GF-D8 (cell line): ENCODE measurements at places on chromosomes 2 and 18.
A peak's percentile ranks its signal among the peaks of the same experiment; 100 is the strongest.

GRCh38 chr2:214740867-214741395, 68.6 kb downstream of the BARD1 start:
- no peak for DNase-seq

DNA sequence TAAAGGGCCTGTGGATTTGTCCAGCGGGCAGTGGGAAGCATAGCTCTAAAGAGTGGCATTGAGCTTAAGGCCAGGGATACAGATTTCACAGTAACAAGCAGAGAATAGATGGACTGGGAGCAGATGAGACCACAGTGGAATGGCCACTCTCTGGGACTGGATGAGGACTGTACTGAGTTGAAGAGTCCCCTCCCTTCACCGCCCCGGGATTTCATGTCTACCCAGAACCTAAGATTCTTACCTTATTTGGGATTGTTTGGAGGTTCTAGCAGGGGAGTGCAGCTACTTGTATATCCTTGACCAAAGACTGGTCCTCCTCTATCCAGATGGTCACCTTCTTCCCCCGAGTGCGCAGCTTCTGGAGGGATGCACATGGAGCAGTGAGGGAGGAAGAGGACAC, 28.0 kb upstream of the EFEMP1 start:
- no peak for DNase-seq

DNA sequence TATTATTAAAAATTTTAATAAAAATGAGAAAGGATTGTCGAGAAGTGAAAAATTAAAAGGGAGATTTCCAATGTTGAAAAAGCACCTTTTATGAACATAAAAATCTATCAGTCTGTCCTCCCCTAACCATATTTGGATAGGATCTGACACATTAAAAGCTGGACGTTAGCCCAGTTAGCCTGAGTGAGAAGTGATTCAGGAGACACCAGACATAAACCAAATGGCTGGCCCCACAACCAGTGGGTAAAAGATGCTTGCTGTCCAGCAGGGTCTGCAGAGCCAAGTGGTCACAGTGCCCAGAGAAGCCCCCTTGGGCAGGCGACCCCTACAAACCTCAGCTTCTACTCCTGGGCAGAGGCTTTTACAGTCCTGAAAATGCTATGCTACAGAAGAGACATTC, 253.8 kb upstream of the LYPD1 start:
- DNase-seq: no peak

DNA sequence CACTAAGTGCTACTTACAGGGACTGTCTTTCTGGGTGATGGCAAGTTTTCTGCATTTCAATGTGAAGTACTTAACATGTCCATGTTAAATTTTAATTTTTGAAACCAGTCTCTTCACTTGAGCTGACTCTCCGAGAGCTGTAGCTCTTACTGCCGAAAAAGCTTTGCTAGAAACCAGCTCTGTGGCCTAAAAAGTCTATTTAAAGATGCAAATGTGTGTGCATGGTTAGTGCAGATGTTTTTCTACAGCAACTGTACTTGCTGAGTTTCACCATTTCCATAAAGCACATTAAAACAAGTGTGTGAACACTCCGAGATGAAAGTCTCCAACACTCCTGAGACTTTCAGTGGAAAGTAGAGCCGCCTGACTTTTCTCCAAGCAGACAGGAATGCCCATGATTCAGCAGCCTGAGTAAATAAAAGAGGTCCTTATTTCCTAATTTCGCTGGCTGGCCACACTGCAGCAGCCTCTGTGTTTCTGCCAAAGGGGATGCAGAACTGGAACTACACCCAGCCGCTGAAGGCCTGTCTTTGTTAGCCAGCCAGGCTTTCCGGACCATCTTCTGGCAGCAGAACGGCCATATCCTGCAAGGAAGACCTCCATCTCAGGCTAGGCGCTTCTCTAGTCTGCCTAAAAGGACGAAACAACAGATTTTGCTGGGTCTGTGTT, 121.2 kb downstream of the ZNF521 start:
- DNase-seq: no peak

GRCh38 chr2:206075113-206075512, 10.9 kb downstream of the INO80D start:
- no peak for DNase-seq

GRCh38 chr2:241866790-241867645, 2.5 kb upstream of the RTP5 start:
- DNase-seq: no peak

- DNase-seq: no peak
These were observed 189.2 kb downstream of the NCKAP5 start for GRCh38 chr2:133378928-133379549.

GRCh38 chr2:150607390-150607811, 119.9 kb upstream of the RND3 start:
- DNase-seq: no peak

DNA sequence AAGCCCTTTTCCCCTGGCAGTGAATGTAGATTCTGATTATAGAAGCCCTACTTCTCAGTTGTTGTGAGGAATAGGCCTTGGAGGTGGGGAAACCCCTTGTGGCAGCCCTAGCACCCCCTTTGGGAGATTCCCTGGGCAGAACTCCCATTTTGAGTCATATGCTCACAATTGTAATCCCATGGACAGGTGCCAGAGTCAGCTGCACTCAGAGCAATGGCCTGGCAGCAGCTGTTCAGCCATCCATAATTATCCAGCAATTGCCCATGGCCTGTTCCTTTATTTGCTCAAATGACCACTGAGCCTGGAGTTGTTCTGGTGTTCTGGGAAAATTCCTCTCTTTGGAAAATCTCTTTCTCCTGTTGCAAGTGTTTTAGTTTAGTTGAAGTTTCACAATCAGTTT, 71.7 kb downstream of the PTRHD1 start:
- DNase-seq: no peak

- no peak for DNase-seq
These were observed 57.6 kb downstream of the TRIB2 start for GRCh38 chr2:12774395-12774727.

- DNase-seq: no peak
These were observed 132.5 kb downstream of the CSRNP3 start for GRCh38 chr2:165601928-165602521.

DNA sequence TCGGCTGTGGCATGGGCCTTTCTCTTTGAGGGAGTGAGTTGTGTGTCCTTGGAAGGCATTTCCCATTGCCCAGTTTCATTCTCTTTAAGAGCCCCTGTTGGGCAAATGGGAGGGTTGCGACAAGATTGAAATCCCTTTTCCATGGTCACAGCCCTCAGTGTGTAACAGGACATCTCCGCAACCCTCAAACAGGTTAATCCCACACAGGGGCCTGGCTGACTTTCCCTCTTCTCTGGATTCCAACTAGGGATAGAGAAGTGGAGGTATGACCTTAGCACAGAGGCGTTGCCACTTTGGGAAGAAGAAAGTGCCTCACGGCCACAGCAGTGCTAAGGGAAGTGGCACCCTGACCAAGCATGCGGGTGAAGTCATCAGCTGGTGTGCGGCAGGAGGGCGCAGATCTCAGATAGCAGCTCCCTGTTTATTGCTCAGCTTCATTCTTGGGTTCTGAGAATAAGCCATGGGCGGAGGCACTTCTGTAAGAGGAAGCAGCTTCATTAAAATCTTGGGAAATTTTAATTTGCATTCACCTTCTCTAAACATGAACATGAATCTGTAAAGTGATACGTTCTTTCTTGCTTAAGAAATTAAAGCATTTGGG, 256.5 kb downstream of the GBX2 start:
- no peak for DNase-seq

DNA sequence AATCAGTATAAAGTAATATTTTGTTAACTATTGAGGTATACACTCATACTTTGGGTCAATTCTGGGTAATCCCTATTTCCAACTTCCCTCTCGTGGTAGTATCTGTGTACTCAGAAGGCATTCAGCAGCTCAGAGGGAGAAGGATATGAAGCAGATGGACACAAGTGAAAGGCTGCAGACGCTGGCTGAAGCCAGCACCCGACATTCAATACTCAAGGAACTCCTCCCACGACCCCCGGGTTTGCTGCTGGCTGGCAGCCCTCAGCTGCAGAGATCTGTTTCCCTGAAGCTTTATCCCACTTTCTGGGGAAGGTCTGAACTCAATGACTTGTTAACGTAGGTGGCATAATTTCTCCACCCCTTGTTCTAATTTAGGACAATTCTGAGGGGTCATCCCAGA, 847.3 kb upstream of the SOX11 start:
- no peak for DNase-seq

- no peak for DNase-seq
These were observed 15.3 kb upstream of the PARD3B start for GRCh38 chr2:204529795-204530463.

GRCh38 chr2:218872645-218873358, 7.8 kb upstream of the WNT10A start:
- DNase-seq: no peak

DNA sequence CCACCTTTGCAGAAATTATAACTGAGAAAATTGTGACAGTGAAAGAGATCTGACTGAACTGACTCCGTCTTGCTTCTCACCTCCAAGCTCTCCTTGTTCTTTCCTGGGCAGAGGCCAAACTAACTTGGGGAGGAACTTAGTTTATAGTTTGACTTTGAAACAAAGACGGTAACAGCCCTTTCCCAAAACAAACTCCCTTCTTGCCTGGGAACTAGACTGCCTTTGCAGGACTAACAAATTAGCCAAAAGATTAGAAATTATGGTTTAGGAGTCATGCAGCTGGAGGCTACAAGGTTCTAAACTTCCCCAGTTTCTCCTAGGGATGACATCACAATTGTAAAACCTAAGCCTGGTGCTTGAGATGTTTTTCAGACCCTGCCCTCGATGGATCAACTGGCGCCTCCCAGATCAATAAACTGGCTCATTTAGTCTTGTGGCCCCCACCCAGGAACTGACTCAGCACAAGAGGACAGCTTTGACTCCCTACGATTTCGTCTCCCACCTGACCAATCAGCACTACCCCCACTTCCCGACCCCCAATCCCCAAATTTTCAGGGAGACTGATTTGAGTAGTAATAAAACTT, 137.7 kb downstream of the ALPK2 start:
- no peak for DNase-seq

DNA sequence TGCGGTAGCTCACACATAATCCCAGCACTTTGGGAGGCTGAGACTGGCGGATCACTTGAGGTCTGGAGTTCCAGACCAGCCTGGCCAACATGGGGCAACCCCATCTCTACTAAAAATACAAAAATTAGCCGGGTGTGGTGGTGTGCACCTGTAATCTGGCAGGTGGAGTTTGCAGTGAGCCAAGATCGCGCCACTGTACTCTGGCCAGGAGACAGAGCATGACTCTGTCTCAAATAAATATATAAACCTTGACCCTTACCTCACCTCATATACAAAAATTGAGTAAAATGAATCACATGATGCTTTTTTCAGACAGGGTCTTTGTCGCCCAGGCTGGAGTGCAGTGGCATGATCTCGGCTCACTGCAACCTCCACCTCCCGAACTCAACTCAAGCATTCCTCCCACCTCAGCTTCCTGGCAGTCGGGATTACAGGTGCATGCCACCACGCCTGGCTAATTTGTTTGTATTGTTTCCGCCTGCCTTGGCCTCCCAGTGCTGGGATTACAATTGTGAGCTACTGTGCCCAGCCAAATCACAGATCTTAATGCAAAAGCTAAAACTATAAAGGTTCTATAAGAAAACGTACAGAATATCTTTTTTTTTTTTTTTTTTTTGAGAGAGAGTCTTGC, 25.3 kb downstream of the XPO1 start:
- no peak for DNase-seq

DNA sequence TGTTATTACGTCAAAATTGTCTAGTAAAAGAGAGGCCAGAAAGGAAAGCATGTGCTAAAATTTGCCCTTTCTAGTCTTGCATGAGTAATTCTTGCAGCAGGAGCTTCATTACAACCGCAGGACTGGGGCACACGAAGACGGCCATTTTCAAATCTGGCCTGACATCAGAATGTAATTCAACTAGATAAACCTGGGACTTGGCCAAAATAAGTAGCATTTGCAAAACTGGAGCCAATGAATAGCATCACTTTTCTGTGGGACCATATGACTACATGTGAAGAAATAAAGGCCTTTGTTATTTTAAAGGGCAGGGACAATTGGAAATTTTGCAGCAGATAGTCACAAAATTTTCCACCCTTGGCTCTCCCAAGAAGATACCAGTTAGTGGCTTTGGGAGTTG, 3.0 kb upstream of the FZD7 start:
- no peak for DNase-seq

DNA sequence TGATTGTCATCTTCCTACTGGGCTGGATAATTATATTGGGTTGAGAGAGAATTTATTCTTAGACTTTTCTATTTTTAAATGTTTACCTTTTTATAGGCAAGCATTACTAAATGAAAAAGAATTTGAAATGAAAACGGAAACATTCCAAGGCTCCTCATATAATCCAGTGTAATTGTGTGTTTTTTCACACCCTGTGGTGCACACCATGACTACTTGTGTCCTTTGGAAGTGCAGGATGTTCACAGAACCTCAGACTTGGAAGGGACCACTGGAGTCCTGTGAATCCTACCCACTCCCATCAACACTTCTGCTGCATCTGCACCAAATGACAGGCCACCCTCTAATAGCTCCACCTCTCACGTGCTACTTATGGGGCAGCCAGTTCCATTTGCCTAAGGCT, 48.0 kb downstream of the NAT8 start:
- no peak for DNase-seq

DNA sequence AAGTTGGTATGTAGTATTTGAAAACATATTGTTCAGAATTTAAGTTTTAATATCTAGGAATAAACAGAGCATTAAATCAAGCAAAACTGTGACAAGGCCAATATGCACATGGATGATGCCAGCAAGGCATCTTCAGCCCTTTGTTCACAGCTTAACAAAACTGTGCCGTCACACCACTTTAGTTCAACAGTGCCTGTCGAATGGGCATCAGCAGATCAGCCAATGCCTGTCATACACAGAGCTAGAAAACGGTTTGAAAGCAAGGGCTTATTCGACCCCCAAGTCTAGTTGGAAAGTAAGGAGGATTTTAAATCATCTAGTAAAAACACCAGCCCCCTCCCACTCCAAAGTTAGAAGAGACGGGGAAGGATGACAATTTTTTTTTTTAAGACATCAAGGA, 16.7 kb downstream of the ZEB2 start:
- no peak for DNase-seq

- DNase-seq: no peak
These were observed 37.6 kb downstream of the LMAN2L start for GRCh38 chr2:96702098-96702785.

GRCh38 chr18:68707646-68708045, 7.3 kb downstream of the TMX3 start:
- no peak for DNase-seq

GRCh38 chr2:73700661-73701447, 36.3 kb downstream of the TPRKB start:
- peak; percentile 76 for DNase-seq

- DNase-seq: no peak
These were observed 34.1 kb upstream of the NXPH2 start for GRCh38 chr2:138814123-138814898.

GRCh38 chr2:195561116-195561921, 95.7 kb upstream of the SLC39A10 start:
- no peak for DNase-seq

- DNase-seq: no peak
These were observed 194.1 kb downstream of the SS18 start for GRCh38 chr18:25896178-25896780.
